ENCODE measurements at places on chromosomes 11 and 22. TPM values are rescaled to one million over a fixed set of nuclear protein-coding genes. Genes with fewer than 3 reads are reported as not detected.

The MS4A15 gene
- not detected for total RNA-seq

DNA sequence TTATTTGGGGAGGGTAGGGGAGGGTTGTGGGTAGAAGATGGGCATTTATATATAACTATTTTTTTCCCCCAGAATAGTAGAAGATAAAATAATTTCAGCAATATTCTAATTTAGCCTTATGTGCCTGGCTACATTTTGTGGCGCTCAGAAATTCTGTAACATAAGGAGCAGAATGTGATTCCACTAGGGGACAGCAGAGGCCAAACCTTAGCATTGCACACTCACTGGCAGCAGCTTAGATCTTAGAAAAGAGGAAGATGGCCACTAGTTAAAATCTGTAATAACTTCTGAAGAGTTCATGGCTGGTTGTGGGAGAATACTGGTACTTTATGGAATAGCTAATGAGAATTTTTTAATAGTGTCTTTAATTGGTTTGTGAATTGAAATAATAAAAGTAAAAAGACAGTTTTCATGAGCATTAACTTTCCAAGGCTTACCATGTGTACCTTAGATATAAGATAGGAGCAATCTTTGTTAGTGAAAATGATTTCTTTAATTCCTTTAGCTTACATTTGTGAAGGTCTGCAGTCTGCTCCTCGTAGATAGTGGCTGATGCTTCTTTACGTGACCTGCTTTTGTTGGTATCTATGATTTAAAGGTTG lies 33.1 kb downstream of the DDX10 start:
- peaks cover 5% of the 10 kb centered on the region for H3K4me1 ChIP-seq
- DNase-seq, result no peak
- H3K4me3 ChIP-seq, result no peak overlapping the region
- H3K27me3 ChIP-seq, result no peaks in the 10 kb centered on the region
- H3K27ac ChIP-seq, result peak overlapping the region; percentile 60

GRCh38 chr11:3220101-3220500 lies 1.5 kb upstream of the MRGPRG start:
- H3K27me3 ChIP-seq, result no peaks in the 10 kb centered on the region
- H3K4me1 ChIP-seq, result no peaks in the 10 kb centered on the region
- H3K4me3 ChIP-seq, result no peak overlapping the region
- DNase-seq, result no peak
- no peaks in the 10 kb centered on the region for H3K36me3 ChIP-seq

The DGAT2 gene
- total RNA-seq, result 6.1 TPM

DNA sequence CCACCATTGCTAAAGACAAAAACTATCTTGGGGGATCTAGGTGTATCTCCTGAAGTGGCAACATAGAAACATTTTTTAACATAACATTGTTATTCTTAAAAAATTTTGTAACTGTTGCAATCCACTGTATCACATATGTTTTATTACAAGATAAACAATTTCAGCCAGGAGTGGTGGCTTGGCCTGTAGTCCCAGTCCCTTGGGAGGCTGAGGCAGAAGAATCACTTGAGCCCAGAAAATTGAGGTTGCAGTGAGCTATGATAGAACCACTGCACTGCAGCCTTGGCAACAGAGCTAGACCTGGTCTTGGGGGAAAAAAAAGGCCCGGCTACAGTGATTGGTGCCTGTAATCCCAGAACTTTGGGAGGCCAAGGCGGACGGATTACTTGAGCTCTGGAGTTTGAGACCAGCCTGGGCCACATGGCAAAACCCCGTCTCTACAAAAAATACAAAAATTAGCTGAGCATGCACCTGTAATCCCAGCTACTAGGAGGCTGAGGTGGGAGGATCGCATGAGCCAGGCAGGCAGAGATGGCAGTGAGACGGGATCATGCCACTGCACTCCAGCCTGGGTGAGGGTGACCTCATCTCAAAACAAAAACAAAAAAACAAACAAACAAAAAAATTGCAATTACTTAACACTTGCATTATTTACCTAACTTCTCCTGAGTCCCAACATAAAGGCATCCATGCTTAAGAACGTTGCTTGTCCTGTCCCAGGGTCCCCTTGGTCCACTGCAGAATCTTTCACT lies 1.5 kb upstream of the DEPDC5 start:
- H3K27me3 ChIP-seq, result no peaks in the 10 kb centered on the region
- no peak for DNase-seq
- peaks cover 3% of the 10 kb centered on the region for H3K36me3 ChIP-seq
- peaks cover 61% of the 10 kb centered on the region for H3K4me1 ChIP-seq
- no peak overlapping the region for H3K4me3 ChIP-seq

GRCh38 chr22:45112136-45112879 lies 51.4 kb upstream of the NUP50 start:
- H3K36me3 ChIP-seq, result no peaks in the 10 kb centered on the region
- no peak for DNase-seq
- H3K4me1 ChIP-seq, result no peaks in the 10 kb centered on the region
- H3K27ac ChIP-seq, result no peak overlapping the region

GRCh38 chr11:72075109-72075508 lies 5.2 kb downstream of the NUMA1 start:
- no peak for DNase-seq
- no peak overlapping the region for H3K4me3 ChIP-seq
- H3K27me3 ChIP-seq, result no peaks in the 10 kb centered on the region
- peak overlapping the region; percentile 61 for H3K27ac ChIP-seq
- no peaks in the 10 kb centered on the region for H3K36me3 ChIP-seq

The SEC14L6 gene
- not detected for total RNA-seq

The RASD2 gene
- 0.26 TPM for total RNA-seq

DNA sequence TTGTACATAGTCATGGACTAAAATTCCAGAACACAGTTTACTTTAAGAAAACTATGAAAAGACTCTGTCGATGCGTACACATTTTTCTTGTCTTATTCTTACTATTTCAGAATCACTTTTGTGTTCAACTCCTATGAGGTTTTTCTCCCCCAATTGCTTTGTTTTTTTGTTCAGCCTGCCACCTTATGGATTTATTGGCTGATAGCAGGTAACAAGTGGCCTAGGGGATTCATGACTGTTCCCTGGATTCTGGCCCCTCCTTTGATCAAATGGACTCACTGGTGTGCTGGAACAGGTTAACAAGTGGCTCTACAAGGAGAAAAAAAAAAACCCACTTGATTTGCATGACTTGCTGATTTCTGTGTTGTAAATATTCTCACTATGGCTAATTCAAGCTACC lies 10.6 kb downstream of the MMP20 start:
- no peaks in the 10 kb centered on the region for H3K27me3 ChIP-seq
- no peak overlapping the region for H3K4me3 ChIP-seq
- no peaks in the 10 kb centered on the region for H3K36me3 ChIP-seq
- no peaks in the 10 kb centered on the region for H3K4me1 ChIP-seq

The TXNRD2 gene
- 9.7 TPM for total RNA-seq

DNA sequence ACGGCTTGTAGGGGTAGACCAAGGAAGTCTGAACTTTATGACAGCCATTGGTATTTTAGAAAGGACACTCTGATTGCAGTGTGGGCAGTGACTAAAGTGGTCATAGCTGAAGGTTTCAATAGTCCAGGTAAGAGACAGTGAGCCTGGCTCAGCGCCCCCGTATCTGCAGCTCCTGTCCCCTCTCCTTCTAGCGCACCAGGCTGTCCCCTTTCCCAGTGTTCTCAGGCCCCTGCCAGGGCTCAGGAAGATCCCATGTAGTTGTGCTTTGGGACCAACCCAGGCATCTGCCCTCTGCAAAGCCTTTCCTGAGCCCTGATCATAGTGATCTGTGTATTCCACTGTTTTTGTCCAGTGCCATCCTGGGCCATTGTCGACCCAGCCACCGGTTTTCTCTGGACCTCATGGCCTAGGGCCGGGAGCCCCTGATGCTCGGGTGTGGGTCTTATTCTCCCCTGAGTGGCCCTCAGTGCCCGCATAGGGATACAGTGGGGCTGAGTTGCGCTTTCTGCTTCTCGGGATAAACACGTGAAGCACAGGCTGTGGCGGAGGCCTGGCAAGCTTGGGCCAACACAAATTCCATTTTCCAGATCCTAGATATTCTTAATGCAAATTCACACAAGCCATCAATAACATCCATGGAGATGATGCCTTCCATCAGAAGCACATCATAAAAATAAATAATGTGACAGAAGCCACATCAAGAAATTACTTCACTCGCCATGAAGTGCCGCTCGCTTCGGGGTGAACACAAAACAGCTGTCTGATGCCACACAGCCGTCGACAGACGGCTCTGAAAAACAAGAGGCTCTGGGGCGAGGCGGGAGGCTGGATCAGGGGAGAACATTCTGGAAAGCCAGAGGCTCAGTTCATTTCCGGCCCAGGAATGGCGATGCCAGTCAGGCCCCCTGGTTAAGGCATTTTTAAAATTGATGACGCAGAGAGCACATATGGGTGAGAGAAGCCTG lies 805.0 kb downstream of the TBC1D22A start:
- H3K36me3 ChIP-seq, result no peaks in the 10 kb centered on the region
- H3K4me1 ChIP-seq, result no peaks in the 10 kb centered on the region
- no peaks in the 10 kb centered on the region for H3K27me3 ChIP-seq
- DNase-seq, result no peak
- no peak overlapping the region for H3K27ac ChIP-seq
- H3K4me3 ChIP-seq, result no peak overlapping the region

GRCh38 chr22:26443901-26444690 lies 15.0 kb downstream of the ASPHD2 start:
- H3K27ac ChIP-seq, result no peak overlapping the region
- peaks cover 2% of the 10 kb centered on the region for H3K4me1 ChIP-seq
- no peaks in the 10 kb centered on the region for H3K27me3 ChIP-seq
- no peaks in the 10 kb centered on the region for H3K36me3 ChIP-seq
- no peak overlapping the region for H3K4me3 ChIP-seq

The APOL3 gene
- total RNA-seq, result 27.1 TPM

- no peak overlapping the region for H3K4me3 ChIP-seq
- no peaks in the 10 kb centered on the region for H3K36me3 ChIP-seq
- H3K4me1 ChIP-seq, result no peaks in the 10 kb centered on the region
- peaks cover 29% of the 10 kb centered on the region for H3K27me3 ChIP-seq
Measured at GRCh38 chr22:19746726-19747125, 13.9 kb upstream of the TBX1 start.

- H3K36me3 ChIP-seq, result no peaks in the 10 kb centered on the region
- DNase-seq, result no peak
- H3K27me3 ChIP-seq, result peaks cover 3% of the 10 kb centered on the region
- H3K27ac ChIP-seq, result no peak overlapping the region
Measured at GRCh38 chr11:17697175-17697949, 22.0 kb upstream of the MYOD1 start.

GRCh38 chr11:125286486-125286885 lies 121.9 kb downstream of the PKNOX2 start:
- H3K27me3 ChIP-seq, result peaks cover 5% of the 10 kb centered on the region
- no peak for DNase-seq
- no peaks in the 10 kb centered on the region for H3K4me1 ChIP-seq
- H3K4me3 ChIP-seq, result no peak overlapping the region
- H3K36me3 ChIP-seq, result no peaks in the 10 kb centered on the region

- H3K27me3 ChIP-seq, result no peaks in the 10 kb centered on the region
- DNase-seq, result no peak
- H3K4me3 ChIP-seq, result no peak overlapping the region
- H3K4me1 ChIP-seq, result no peaks in the 10 kb centered on the region
Measured at GRCh38 chr11:18669711-18670110, 28.9 kb upstream of the TMEM86A start.

DNA sequence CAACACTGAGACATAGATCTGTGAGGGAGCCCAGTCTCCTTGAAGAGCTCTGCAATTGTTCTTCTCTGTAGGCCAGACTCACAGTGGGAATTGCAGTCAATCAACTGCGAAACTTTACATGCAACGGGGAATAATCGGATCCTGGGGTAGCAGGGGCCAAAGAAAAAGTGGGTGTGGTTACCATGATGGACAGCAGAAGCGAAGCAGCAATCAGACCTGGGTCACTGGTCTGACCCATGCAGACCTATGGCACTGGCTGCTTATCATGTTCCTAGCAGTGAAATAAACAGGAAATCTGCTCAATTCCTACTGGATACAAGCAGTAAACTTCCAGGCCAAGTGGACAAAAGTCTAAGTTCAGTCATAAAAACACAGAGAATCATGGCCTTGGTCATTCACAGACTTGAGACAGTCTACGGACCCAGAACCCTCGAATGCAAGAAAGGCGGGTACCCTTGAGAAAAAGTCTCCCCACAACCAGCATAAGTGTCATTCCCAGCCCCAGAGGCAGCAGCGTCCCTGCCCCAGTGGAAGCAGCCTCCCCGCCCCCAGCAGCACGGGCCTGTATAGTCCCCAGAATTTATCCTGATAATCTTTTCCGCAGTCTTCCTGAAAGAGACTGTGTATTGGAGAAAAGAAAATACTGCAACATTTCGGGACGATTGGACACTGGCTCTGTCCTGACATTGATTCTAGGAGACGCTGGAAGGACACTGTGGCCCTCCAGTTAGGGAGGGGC lies 34.6 kb downstream of the ASCL2 start:
- H3K4me3 ChIP-seq, result no peak overlapping the region
- no peak overlapping the region for H3K27ac ChIP-seq
- DNase-seq, result no peak
- no peaks in the 10 kb centered on the region for H3K36me3 ChIP-seq
